Frontal cortex (tissue), 4 donors: ENCODE measurements at places on chromosomes 2 and 18. TPM values are rescaled to one million over a fixed set of nuclear protein-coding genes. Genes with fewer than 3 reads are reported as not detected.

Gene TMEM247
- total RNA-seq: not detected

Gene EN1
- not detected for total RNA-seq

Gene ALPP
- not detected for total RNA-seq

Gene DHRS9
- total RNA-seq: 0.82 TPM

Gene ST8SIA5
- total RNA-seq: 4.9 TPM

Gene XDH
- not detected for total RNA-seq

Gene IL37
- not detected for total RNA-seq

Gene UGT1A10
- not detected for total RNA-seq

Gene RNF125
- 2.0 TPM for total RNA-seq

Gene ARHGAP28
- 15.9 TPM for total RNA-seq

Gene HSPE1
- 62.8 TPM for total RNA-seq

Gene RFTN2
- total RNA-seq: 22.8 TPM

Gene ITPRID2
- total RNA-seq: 31.4 TPM

Gene ASXL3
- total RNA-seq: 87.2 TPM

Gene THADA
- total RNA-seq: 32.6 TPM

Gene MOCOS
- total RNA-seq: 0.41 TPM

Gene ALLC
- total RNA-seq: under 0.01 TPM

Gene GPC1
- 38.7 TPM for total RNA-seq

Gene GPR35
- 0.41 TPM for total RNA-seq

Gene C2orf78
- not detected for total RNA-seq

Gene RAPGEF4
- total RNA-seq: 23.6 TPM

Gene SERPINB7
- total RNA-seq: not detected

Gene REG1B
- total RNA-seq: not detected

Gene C2orf80
- total RNA-seq: 38.3 TPM

Gene TUBA4B
- total RNA-seq: not detected

Gene RAX
- not detected for total RNA-seq

Gene CIDEA
- 1.6 TPM for total RNA-seq

Gene CAPN10
- total RNA-seq: 30.6 TPM
